Stimulated activated naive B cell treated with anti-CD40 and anti-IgM and Interleukin-4, amounts not matched to agents 10 μg/mL and 1 μg/mL and 100 μg/mL, for 72 hours (primary cell): ENCODE measurements at places on chromosomes 6 and 20.

GRCh38 chr6:130824978-130825694 is 2.1 kb upstream of the SMLR1 start:
- H3K4me1 ChIP-seq = no peaks in the 10 kb centered on the region
- H3K27ac ChIP-seq = no peak overlapping the region
- no peak overlapping the region for H3K4me3 ChIP-seq
- DNase-seq = no peak

GRCh38 chr20:24880356-24880755 is 68.7 kb upstream of the CST7 start:
- no peaks in the 10 kb centered on the region for H3K4me1 ChIP-seq
- peaks cover 3% of the 10 kb centered on the region for H3K36me3 ChIP-seq

- H3K4me3 ChIP-seq = no peak overlapping the region
- H3K36me3 ChIP-seq = no peaks in the 10 kb centered on the region
- peaks cover 40% of the 10 kb centered on the region for H3K4me1 ChIP-seq
- H3K27me3 ChIP-seq = no peaks in the 10 kb centered on the region
- no peak for DNase-seq
Observed at GRCh38 chr20:49792006-49792405, 20.6 kb upstream of the SLC9A8 start.

DNA sequence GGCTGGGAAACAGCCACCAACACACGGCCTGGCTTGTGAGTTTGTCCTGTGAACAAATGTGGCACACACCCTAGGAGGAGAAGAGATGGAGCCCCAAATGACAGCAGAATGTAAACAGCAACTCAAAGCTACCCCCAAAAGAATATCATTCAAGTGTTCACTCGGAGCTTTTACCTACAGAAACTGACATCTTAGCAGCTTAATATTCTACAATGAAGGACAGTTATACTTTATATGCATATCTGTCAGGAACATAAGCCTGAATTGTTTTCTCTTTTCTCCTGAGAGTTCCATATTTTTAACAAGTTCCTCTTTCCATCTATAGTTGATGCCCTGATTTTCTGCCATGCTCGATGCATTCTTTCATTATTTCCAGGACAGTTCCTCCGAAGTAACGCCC is 566.0 kb upstream of the MAP3K7 start:
- no peaks in the 10 kb centered on the region for H3K4me1 ChIP-seq
- no peak overlapping the region for H3K4me3 ChIP-seq
- no peak for DNase-seq
- H3K27me3 ChIP-seq = peaks cover 7% of the 10 kb centered on the region

GRCh38 chr20:4550740-4551139 is 171.0 kb upstream of the PRND start:
- H3K27me3 ChIP-seq = peaks cover 56% of the 10 kb centered on the region
- H3K36me3 ChIP-seq = no peaks in the 10 kb centered on the region
- no peak overlapping the region for H3K27ac ChIP-seq
- no peaks in the 10 kb centered on the region for H3K4me1 ChIP-seq
- DNase-seq = no peak
- H3K4me3 ChIP-seq = no peak overlapping the region

GRCh38 chr6:26124781-26125685 is 37.8 kb downstream of the HFE start:
- H3K4me1 ChIP-seq = peaks cover 56% of the 10 kb centered on the region
- H3K27me3 ChIP-seq = peaks cover 5% of the 10 kb centered on the region
- H3K4me3 ChIP-seq = peak overlapping the region; percentile 98
- H3K36me3 ChIP-seq = peaks cover 56% of the 10 kb centered on the region

- no peak for DNase-seq
- no peaks in the 10 kb centered on the region for H3K4me1 ChIP-seq
- no peaks in the 10 kb centered on the region for H3K27me3 ChIP-seq
- no peak overlapping the region for H3K27ac ChIP-seq
- no peaks in the 10 kb centered on the region for H3K36me3 ChIP-seq
- no peak overlapping the region for H3K4me3 ChIP-seq
Observed at GRCh38 chr6:91447530-91448254, 860.8 kb upstream of the MAP3K7 start.

DNA sequence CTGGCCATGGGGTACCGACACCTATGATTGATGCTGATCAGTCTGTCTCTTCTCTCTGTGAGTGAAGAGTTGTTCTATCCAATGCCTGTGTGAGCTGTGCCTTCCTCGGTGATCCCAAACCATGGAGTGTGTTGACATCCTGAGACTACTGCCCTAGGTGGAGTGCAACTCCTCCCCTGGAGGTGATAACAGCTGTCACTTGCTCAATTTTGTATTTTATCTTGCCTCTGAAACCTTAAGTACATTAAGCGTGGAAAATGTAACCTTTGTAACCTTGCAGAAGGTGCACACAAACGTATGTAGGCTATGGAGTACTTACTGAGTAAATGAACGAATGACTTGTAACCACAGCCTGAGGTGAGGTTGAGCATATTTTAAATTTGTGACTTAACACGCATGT is 256.2 kb downstream of the FNDC1 start:
- no peak for DNase-seq
- H3K36me3 ChIP-seq = no peaks in the 10 kb centered on the region
- no peaks in the 10 kb centered on the region for H3K4me1 ChIP-seq
- no peak overlapping the region for H3K4me3 ChIP-seq

DNA sequence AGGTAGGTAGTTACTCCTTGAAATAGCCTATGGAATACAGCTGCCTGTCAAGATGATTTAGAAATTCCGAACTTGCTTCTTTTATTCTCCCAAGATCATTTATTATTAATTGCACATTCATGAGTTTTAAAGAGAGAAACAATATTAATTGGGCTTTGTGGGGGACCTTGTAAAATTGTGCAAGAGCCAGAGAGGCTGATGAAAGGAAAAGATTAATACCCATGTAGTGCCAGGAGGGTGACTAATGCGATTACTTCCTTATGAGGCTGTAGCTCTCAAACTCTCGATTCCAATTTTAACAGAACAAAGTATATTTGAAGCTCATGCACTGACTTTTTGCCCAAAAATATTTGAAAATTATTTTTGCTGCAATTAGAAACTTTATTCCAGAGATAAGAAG is 423.8 kb upstream of the ID4 start:
- H3K4me3 ChIP-seq = no peak overlapping the region
- H3K4me1 ChIP-seq = no peaks in the 10 kb centered on the region
- no peak for DNase-seq
- no peaks in the 10 kb centered on the region for H3K36me3 ChIP-seq
- no peak overlapping the region for H3K27ac ChIP-seq
- H3K27me3 ChIP-seq = no peaks in the 10 kb centered on the region
